NCI-H1930 (cell line): ENCODE measurements at places on chromosomes 16 and 17.

- no peak for DNase-seq
Observed at GRCh38 chr16:77888871-77889270, 100.5 kb downstream of the VAT1L start.

DNA sequence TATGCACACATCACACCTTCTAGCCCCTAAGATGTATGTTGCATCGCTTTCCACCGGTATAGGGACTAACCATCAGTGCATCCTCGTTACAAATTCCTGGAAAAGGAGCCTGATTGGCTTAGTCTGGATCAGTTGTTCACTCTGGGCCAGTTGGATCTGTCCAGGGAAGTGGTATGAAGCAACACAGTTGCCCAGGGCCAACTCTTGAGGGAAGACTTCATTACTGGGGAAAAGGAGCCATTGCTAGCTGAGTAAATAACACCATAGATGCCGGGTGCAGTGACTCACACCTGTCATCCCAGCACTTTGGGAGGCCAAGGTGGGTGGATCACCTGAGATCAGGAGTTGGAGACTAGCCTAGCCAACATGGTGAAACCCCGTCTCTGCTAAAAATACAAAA, 275.2 kb upstream of the RBFOX1 start:
- no peak for DNase-seq

GRCh38 chr16:3949946-3950342, 69.4 kb upstream of the CREBBP start:
- no peak for DNase-seq

DNA sequence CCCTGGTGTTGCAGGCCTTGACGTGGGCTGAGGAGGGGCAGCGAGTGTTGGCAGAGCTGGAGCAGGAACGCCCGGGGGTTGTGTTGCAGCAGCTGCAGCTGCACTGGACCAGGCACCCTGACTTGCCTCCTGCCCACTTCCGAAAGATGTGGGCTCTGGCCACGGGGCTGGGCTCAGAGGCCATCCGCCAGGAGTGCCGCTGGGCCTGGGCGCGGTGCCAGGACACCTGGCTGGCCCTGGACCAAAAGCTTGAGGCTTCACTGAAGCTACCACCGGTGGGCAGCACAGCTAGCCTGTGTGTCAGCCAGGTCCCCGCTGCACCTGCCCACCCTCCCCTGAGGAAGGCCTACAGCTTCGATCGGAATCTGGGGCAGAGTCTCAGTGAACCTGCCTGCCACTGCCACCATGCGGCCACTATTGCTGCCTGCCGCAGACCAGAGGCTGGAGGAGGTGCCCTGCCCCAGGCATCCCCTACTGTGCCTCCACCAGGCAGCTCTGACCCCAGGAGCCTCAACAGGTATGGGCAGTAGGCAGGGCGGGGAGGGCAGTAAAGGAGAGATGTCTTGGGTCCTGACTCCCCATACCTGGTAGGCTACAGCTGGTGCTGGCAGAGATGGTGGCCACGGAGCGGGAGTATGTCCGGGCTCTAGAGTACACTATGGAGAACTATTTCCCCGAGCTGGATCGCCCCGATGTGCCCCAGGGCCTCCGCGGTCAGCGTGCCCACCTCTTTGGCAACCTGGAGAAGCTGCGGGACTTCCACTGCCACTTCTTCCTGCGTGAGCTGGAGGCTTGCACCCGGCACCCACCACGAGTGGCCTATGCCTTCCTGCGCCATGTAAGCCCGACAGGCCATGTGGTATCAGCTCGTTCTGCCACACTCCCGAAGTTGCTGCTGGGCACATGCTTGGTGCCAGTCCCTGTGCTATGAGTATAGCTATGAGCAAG, 5.6 kb downstream of the PLEKHG4 start:
- no peak for DNase-seq

- DNase-seq, result no peak
Observed at GRCh38 chr16:74562117-74562516, 44.8 kb downstream of the GLG1 start.

DNA sequence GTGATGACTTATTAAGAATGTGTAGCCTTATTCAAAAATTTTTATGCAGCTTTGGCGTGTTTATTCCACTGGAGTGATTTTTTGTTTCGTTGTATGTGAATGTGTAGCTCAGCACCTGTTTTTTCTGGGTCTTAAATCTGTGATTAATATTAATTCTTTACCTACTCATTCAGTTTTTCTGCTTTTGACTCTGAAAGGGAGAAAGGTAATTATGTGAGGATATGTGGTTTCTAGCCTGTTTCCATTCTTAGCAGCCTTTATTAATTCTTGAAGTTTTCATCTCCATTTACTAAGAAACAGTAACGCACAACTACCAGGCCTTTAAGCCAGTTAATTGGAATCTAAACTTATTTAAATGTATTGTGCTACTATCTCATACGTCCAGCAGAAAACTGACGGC, 7.0 kb downstream of the HEATR3 start:
- DNase-seq, result no peak

DNA sequence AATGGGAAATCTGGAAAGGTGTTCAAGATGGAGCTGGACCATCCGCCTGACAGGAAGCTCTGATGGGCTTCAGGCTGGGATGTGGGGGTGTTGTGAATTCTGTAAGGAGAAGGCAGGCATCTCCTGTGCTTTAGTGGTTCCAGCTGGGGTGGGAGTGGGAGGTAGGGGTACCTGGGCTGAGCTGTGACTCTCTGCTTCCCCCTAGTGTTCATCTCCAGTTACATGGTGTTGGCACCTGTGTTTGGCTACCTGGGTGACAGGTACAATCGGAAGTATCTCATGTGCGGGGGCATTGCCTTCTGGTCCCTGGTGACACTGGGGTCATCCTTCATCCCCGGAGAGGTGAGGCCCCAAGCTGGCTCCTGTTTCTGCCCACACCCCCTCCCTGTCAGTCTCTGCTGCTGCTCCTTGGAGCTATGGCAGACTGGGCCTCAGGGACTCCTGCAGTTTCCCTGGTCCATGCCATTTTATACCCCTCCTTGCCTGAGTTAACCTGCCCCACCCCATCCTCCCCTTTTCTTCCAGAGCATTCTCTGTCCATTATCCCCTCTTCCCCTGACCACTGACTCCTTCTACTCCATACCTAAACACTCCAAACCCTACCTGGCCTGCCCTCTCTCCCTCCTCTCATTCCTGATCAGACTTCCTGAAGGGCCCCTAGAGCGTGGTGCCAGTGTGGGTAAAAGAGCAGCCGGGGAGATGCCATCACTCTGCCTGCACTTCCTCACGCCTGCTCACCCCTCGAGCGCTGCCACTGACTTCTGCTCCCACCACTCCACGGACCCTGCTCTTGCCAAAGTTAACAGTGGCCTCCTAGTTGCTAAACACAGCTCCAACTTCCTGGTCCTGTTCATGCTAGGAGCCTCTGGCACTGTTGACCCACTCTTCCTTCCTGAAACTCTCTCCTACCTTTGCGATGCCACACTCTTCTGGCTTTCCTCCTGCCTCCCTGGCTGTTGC, 3.4 kb downstream of the SPNS1 start:
- DNase-seq, result peak; percentile 5

DNA sequence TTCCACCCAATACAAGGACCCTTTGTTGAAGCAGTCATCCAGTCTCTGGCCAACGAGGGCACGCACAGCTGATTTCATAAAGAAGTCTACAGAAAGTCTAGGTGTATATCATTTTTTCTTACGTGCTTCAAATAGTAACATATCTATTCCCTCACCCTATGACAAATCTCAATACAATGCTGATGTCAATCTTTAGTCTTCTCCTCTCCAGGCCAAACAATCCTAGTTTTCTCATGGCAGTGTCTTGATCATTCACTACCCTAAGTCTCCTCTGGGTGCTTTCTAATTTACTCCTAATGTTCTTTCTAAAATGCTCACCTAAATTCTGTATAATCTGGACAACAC, 92.6 kb downstream of the CACNG1 start:
- no peak for DNase-seq

- no peak for DNase-seq
Observed at GRCh38 chr17:29787995-29788394, 142.0 kb downstream of the SSH2 start.

GRCh38 chr17:4898927-4899326, 409 bp upstream of the C17orf107 start:
- DNase-seq, result no peak

DNA sequence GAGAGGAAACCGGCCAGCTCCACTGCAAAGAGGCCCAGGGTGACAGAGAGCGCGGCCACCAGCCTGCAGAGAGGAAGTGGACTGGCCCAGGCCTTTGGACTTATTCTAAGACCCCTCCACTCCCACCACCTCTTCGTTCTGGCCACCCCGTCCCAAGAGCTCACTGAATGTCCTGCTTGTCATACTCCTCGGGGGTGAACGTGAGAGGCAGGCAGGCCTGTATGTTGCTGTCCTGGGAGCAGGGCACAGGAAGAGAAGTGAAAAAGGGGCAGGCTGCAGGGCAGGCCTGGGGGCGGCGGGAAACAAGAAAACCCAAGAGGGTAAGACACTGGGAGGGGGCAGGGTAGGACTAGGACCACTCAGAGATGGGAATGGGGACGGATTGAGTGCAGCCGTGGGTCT, 384 bp downstream of the TMEM107 start:
- DNase-seq, result no peak

- no peak for DNase-seq
Observed at GRCh38 chr17:57902117-57902799, 52.4 kb upstream of the MRPS23 start.

DNA sequence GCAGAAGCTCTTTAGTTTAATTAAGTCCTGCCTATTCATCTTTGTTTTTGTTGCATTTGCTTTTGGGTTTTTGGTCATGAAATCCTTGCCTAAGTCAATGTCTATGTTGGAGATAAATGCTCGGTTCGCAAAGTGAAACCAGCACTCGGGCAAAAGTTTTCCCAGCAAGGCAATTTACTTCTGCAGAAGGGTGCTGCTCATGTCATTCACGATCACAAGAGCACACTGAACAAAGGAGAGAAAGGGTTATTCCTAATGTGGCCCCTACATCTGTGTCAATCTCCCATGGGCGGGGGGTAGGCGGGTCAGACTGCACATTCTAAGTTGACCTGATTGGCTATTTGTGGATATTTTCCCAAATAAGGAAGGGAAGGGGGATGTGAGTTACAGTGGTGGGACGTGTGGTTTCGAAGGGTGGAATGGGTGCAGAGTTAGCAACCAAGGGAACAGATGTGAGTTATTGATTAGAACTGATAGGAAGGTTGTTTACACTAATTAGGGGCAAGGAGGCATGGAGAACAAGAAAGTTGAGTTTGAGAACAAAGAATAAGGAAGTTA, 23.0 kb downstream of the ATF7IP2 start:
- no peak for DNase-seq

DNA sequence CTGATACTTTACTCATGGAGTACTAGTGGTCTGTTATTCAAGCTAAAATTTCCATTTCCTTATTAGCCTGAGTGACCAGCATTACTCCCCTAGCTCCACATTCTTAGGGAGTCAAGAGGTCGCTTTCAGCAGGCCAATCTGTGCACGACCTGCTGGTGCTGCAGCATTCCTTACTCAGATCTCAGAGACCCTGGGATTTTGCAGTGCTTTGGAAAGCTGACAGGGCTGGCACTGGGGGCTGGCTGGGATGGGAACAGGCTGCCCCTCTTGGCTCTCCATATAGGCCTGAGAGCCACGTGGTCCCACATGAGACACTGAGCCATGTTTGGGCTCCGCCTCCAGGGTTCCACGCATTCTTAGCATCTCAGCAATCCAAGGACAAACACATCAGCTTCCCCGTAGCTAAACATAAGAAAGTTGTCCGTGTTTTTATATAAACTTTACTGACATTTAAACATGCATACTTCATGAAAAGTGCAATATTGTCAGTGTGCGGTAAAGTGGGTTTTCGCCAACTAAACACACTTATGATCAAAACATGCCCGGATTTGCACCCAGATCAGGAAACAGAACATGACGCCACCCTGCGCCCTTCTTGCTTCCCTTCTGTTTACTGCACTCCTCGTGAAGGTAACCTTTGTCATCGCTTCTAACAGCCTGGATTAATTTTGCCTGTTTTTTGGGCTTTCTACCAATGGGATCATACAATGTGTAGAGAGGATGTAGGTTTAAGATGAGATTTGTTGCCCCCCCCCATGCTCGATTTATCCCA, 254.5 kb upstream of the CACNG5 start:
- no peak for DNase-seq

DNA sequence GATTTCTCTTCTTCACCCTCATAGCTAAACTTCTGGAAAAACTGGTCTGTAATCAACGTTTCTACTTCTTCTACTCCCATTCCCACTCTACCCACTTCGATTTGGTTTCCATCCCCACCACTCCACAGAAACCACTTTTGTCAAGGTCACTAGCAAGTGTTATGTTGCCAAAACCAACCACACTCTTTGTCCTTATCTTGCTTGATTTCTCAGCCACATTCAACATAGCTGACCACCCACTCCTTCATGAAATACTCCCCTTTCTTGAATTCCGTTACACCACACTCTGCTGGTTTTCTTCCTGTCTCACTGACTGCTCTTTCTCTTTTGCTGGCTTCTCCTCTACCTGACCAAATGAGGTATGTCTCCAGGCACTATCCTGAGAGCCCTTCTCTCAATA, 11.9 kb downstream of the IKZF3 start:
- DNase-seq, result no peak

DNA sequence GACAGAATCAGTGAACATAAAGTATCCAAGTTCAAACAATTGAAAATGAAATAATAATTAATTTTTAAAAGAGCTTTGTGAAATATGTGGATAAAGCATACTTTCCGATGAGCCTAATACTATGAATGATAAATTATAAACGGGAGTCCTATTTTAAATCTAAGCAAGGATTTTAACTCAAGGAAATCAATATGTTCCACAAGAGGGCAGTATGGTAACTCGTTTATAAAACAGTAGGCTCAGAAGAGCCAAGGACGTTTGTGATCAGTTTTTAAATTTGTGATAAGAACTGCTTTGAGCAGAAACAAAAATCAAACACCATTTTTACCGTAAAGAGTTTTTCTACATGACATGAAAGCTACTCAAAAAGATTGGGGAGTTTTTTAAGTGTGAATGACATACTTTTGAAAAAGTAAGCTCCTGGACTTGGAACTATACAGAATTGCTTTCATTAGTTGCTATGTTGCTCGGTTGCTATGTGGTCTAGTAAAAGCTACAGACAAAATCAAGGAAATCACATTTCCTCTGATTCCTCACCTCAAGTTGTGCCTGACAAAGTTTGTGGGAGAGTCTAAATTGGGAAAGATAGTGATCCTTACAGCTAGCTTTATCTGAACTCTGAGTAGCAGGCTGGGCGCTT, 11.8 kb upstream of the TEKT1 start:
- DNase-seq, result peak; percentile 47

- DNase-seq, result no peak
Observed at GRCh38 chr17:61015966-61016365, 338.3 kb downstream of the BCAS3 start.

- DNase-seq, result no peak
Observed at GRCh38 chr16:89565256-89565505, 4.7 kb downstream of the RPL13 start.

DNA sequence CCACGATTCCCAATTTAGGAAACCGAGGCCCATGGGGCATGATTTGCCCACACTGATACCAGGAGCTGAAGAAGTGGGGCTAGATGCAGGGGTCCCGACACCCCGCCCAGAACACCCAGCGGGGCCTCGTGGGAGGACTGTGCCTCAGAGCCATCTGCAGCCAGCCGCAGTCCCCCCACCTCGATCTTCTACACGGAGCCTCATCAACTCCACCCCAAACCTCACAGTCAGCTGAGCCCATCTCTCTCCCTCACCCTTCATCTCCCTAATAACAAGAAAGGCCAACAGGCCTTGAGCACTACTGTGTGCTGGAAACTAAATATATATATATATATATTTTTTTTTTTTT, 4.2 kb downstream of the ITGAE start:
- no peak for DNase-seq
